ENCODE measurements at places on chromosomes 11 and 22.
A peak's percentile ranks its signal among the peaks of the same experiment; 100 is the strongest.

GRCh38 chr11:35566181-35566580 lies 40.8 kb upstream of the PAMR1 start:
- DNase-seq, result no peak

GRCh38 chr11:72410956-72411355 lies 23.4 kb downstream of the CLPB start:
- no peak for DNase-seq

GRCh38 chr22:31738566-31738965 lies 11.4 kb downstream of the PRR14L start:
- peak; percentile 8 for DNase-seq

- no peak for DNase-seq
Observed at GRCh38 chr11:23995891-23996290, 501.0 kb upstream of the LUZP2 start.

DNA sequence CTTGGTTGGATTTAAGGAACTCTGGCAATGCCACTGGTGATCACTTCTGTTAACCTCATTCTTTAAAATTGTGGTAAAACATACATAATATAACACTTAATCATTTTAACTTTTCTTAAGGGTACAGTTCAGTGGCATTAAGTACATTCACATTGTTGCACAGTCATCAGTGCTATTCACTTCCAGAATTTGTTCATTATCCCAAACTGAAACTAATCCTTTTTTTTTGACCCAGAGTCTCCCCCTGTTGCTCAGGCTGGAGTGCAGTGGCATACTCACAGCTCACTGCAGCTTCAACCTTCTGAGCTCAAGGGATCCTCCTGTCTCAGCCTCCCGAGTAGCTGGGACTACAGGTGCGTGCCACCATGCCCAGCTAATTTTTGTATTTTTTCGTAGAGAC lies 10.6 kb downstream of the ELF5 start:
- no peak for DNase-seq

DNA sequence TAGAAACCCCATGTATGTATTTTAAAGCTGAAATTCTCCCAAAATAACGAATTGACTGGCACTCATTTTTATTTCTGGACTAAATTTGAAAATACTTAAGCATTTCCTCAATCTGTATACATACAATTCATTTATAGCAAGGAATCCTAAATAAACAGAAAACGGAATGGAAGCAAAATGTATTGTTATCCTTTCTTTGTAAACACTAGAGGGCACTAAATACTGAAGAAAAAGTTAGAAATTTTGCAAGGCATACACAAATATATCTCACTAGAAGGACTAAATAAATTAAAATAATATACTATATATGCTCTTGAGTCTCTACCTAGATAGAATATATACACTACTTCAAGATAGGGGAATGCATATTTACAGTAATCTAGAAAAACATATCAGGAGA lies 23.1 kb upstream of the ANO5 start:
- DNase-seq, result no peak

GRCh38 chr11:115257678-115258077 lies 246.5 kb downstream of the CADM1 start:
- no peak for DNase-seq

DNA sequence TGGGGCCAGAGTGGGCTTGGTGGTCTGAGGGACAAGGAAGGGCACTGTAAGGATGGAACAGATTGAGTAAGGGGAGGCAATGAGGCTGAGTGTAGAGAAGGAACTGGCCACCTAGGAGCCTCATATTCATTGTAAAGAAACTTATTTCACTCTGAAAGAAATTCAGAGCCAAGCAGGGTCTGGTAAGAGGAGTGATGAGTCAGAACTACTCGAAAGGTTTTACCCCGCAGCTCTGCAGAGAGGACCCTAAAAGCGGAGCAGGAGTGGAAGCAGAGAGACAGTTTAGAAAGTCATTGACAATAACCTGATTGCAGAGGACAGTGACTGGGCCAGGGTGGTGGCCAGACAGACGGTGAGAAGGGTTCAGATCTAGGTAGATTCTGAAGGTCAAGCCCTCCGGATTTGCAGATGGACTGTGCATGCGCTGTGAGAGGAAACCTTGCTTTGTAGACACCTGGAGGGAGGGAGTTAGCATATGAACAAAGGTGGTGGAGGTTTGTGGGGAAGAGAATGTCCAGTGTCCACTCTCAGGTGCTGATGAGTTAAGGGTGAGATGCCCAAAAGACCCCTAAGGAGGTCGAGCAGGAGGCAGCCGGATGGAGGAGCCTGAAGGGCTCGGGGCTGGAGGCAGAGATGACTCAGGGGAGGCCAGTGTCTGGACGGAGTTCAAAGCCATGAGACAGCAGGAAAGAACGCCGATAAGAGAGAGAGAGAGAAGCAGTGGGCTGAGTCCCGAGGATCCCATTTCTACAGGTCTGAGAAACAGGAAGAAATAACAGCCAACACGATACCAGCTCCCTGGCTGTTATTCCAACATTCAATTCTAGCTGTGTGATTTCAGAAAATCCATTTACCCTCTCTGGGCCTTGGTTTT lies 546.0 kb downstream of the BRD1 start:
- no peak for DNase-seq

DNA sequence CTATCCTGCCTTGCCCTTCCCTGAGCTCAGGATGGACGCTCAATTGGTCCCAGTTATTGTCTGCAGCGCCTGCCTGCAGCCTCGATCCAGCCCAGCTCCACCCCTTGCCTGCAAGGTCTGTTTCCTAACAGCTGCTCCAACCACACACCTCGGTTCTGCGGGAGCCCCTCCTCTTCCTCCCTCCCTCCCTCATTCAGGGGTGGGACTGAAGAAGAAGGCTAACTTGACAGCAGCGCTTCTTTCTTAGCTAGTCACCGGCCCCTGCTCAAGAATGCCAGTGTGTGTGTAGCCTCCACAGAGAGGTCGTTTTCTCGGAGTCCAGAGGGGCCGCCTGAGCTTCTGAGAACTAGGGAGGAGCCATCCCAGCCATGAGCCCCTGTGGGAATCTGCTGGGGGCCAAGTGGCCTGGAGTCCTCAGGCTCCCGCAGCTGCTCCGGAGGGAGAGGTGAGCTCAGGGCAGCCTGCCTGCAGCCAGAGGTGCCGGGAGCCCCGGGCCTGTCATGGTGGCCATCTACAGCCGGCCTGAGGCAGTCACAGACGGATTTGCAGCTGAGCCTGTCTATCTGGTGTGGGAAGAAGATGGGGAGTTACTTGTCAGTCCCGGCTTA lies 36.1 kb downstream of the LIMK2 start:
- DNase-seq, result peak; percentile 92

- DNase-seq, result no peak
Observed at GRCh38 chr11:19892387-19892786, 179.8 kb downstream of the NAV2 start.

DNA sequence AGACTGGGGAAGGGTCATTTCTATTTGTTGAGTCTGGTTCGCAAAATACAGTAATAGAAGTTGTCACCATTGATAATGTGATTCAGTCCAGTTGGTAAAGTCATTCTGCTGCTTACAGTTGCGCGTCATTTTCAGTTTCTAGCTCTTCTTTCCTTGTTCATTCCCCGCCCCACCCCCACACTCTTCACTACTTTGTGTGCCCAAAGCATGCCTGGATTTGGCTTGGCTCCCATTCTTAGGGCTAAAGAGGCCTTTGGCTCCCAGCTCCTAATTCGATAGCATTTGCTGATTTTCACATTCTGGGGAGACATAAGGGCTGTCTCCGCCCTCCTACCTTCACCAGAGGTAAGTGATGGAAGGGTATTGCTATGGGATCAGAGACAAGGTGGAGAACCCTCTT lies 43.0 kb downstream of the CECR2 start:
- DNase-seq, result peak; percentile 78

DNA sequence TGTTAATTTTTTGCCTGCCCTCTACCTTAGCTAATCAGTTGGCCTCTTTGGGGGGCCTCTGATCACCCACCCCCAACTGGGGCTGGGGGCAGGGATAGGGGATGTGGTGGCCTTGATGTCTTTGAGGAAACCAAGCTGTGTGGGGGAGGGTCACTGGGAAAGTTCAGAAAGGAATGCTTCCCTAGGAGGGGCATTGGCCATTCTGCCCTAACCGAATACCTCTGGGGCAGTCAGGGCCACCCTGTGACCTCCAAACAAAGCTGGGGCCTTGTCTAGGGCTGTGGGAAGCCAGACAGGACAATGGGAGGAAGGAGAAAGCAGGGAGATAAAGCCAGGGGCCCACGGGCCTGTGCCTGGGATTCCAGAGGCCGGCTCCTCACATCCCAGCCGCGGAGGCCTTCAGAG lies 97.5 kb downstream of the TSPAN18 start:
- DNase-seq, result no peak

DNA sequence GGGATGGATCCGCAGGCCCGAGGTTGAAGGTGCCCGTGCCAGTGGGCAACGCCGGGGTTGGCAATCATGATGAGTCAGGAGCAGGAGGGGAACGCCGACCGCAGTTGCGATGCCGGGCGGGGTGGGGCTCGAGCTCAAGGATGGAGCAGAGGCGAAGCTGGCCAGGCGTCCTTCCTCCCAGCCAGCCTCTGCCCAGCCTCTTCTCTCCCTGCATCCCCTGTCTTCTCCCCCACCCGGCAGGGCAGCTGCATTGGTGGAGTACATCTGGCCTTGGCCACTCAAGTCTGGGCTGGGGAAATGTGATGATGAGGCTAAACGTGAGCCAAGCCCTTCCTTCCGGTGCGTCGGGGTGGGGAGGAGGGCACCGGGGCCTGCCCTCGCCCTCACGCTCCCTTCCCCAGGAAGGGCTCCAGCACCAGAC lies 3.9 kb downstream of the IFITM10 start:
- no peak for DNase-seq

- DNase-seq, result no peak
Observed at GRCh38 chr22:24367841-24368240, 59.6 kb upstream of the ADORA2A start.

GRCh38 chr11:9014826-9015225 lies 11.0 kb upstream of the NRIP3 start:
- peak; percentile 24 for DNase-seq

GRCh38 chr22:20514658-20515406 lies 7.4 kb downstream of the MED15 start:
- DNase-seq, result no peak

- no peak for DNase-seq
Observed at GRCh38 chr11:110196884-110197420, 99.5 kb downstream of the RDX start.

- DNase-seq, result no peak
Observed at GRCh38 chr11:44241851-44242250, 68.1 kb downstream of the ALX4 start.

DNA sequence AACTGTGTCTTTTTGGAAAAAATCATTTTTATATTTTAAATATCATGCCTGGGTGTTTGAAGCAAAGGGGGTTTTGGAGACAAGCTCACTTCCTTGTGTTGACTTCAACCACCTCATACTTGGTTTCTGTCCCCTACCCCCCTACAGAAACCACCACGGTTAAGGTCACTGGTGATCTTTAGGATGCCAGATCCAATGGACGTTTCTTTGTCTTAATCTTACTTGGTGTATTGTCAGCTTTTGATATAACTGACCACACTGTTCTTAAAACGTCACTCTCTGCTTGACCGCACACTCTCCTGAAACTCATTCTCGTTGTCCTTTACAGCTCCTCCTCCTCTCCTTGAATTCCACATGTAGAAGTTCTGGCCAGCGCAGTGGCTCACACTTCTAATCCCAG lies 34.8 kb upstream of the SWAP70 start:
- no peak for DNase-seq

DNA sequence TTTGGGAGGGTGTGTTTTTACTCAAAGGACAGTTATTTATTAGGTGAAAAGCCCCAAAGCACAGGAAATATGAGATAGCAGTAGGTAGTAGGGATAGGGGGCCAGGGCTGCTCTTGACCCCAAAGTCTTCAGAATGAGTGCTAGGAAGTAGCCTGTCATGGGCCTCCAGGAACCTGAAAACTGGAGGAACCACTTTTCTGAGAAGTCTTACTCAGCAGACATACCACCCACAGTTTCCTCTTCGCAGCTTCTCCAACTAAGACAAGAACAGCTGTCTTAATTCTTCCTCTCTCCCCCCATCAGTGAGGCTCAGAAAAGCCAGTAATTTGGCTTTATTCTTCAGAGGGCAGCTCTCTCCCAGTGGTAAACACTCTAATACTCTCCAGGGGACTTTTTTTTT lies 84.0 kb upstream of the CTSC start:
- DNase-seq, result no peak

- DNase-seq, result peak; percentile 90
Observed at GRCh38 chr22:21102659-21103267, 57.0 kb downstream of the LRRC74B start.

- DNase-seq, result peak; percentile 85
Observed at GRCh38 chr22:47043835-47044721, 281.6 kb downstream of the TBC1D22A start.

- no peak for DNase-seq
Observed at GRCh38 chr11:69439651-69440464, 41.6 kb upstream of the LINC01488 start.

DNA sequence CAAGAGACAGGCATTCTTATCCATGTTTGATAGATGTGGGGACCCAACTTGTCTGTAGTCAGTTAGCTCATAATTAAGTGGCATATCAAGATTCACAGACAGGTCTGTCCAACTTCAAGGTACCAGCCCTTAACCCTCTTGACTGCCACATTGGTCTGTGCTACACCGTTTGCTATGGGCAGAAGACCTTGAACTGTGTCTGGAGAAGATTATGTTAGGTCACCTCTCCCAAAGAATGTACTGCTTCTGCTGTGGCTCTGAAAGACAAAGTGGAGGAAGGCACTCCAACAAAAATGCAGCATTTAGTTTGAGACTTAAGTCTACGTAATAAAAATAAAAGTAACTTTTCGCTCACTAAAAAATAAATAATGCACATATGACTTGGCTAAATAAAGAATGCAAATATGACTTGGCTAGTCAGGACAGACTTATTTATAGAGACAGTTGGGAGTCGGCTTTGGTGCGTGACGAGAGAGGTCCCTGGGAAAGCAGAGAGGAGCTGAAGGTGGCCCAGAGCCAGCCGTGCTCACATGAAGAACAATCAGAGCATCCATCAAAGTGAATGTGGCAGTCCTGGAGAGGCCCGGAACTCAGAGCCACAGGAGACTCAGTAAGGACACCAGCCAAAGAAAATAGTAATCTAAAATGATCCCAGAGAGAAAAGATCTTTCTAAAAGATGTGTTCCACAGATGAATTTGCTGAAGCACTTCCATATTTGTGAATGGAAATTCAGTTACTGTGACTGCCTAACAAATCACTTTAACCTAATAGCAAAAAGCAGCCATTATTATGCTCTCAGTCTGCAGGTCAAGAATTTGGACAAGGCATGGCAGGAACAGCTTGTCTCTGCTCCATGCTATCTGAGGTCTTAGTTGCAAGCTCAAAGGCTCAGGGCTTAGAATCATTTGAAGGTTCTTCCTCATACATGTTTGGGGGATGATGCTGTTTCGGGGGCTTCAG lies 35.0 kb downstream of the CWC15 start:
- peak; percentile 83 for DNase-seq

GRCh38 chr11:19813158-19813879 lies 100.7 kb downstream of the NAV2 start:
- DNase-seq, result no peak

DNA sequence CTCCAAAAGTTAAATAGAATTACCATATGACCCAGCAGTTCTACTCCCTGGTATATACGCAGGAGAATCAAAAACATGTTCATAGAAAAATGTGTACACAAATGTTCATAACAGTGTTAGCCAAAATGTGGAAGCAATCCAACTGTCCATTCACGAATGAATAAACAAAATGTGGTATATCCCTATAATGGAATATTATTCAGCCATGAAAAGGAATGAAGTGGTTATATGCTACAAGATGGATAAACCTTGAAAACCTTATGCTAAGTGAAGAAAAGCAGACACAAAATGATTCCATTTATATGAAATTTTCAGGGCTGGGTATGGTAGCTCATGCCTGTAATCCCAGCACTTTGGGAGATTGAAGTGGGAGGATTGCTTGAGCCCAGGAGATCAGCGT lies 16.1 kb downstream of the POLD4 start:
- DNase-seq, result no peak

GRCh38 chr11:23359297-23359696 lies 499.0 kb upstream of the CCDC179 start:
- DNase-seq, result no peak

Measured in cerebellar cortex (tissue), 1 donor.